ENCODE measurements at places on chromosomes 1 and 21.
A peak's percentile ranks its signal among the peaks of the same experiment; 100 is the strongest.

- DNase-seq: no peak
These were observed 3.0 kb upstream of the PGM1 start for GRCh38 chr1:63590166-63590560.

- DNase-seq: no peak
These were observed 116.9 kb upstream of the KCNK1 start for GRCh38 chr1:233496993-233497392.

DNA sequence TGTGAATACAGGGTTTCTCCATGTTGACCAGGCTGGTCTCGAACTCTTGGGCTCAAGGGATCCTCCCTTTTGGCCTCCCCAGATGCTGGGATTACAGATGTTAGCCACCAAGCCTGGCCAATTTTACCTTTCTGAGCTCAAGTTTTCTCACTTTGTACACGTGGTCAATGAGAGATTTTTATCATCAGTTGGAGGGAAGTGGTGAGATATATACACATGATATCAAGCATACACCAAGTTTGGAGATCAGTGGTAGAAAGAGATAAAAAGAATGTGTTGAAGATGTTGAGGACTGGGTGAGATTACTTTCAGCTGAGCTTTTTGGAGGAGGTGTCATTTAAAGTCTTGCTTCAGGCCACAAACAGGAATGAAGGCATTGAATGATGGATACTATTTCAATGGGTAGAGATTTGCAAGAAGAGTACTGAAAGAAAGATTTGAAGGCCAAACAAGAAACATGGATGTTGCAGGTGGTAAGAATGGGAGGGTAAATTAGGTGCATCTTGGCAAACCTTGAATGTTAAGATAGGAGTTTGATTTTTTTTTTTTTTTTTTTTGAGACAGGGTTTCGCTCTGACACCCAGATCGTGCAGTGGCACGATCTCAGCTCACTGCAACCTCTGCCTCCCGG is 3.0 kb upstream of the SESN2 start:
- no peak for DNase-seq

DNA sequence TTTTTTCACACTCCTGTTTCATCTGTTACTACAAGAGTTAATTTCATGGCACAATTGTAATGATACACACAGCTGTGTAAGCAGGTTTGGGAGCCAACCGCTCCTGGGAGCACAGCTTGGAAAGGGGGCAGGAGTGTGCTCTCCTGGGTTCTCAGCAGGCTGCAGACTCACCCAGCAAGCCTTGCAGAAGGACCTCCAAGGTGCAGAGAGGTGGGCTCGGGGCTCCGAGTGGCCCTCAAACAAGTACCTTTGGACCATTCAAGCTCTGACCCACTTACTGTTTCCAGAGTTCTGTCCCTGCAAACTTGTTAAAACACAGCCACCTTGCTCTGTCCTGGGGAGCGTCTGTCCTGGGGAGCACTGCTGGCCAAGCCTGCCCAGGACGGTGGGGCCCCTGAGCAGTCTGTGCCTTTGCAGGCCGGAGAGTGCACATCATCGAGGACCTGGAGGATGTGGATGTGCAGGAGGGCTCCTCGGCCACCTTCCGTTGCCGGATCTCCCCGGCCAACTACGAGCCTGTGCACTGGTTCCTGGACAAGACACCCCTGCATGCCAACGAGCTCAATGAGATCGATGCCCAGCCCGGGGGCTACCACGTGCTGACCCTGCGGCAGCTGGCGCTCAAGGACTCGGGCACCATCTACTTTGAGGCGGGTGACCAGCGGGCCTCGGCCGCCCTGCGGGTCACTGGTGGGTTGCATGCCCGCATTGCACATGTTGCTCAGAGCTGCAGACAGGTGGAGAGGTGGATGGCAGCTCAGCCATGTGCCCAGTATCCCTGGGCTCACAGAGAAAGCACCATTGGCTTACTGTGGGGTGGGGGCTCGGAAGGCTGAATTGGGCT is 78.0 kb downstream of the OBSCN start:
- no peak for DNase-seq

GRCh38 chr1:116906812-116907211 is 2.9 kb upstream of the PTGFRN start:
- no peak for DNase-seq

DNA sequence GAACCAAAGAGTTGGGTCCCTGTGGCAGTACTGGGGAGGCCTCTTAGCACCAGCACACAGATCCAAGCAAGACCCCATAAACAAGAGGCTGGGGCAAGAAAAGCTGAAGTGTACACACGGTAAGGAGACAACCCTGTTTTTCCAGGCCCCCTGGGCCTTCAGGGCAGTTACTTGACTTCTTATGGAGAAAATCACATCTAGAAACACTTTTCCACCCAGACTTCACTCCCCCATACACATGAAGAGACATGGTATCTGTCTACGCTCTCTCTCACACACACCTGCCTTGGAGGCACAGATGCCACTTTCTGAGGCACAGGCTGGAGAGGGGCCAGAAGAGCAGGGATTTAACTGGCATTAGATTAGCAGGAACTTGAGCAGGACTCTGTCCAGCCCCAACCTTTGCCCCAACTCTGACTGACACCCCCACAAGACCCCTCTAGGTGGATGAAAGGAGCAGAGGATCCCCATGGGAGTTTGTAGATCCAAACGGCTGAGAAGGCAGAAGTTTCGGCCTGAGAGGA is 2.2 kb downstream of the CERS2 start:
- DNase-seq: no peak

DNA sequence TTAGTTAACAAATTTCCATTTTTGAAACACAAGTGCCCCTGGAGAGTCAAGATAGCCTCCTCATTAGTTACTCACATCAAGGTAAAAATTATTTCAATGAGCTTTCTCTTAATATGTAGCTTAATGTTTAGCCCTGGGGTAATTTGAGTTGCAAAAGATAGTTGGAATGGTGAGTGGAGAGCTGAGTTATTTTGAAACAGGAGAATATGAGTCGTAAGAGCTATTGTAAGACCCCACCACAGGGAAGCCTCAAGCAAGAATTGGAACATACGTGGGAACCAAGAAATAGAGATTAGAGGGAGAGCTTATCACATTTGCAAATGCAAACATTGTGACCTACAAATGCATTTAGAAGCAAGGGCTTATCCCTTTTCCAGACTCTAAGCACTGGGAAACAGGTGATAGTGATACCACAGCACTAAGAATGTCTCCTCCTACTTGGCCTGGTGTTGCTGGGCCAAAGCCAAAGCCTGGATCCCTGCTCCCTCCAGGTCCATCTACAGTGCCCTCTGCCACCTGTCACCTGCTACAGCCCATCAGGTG is 635.1 kb downstream of the PTPRC start:
- DNase-seq: no peak

GRCh38 chr1:23473037-23473800 is 10.8 kb downstream of the ASAP3 start:
- no peak for DNase-seq

DNA sequence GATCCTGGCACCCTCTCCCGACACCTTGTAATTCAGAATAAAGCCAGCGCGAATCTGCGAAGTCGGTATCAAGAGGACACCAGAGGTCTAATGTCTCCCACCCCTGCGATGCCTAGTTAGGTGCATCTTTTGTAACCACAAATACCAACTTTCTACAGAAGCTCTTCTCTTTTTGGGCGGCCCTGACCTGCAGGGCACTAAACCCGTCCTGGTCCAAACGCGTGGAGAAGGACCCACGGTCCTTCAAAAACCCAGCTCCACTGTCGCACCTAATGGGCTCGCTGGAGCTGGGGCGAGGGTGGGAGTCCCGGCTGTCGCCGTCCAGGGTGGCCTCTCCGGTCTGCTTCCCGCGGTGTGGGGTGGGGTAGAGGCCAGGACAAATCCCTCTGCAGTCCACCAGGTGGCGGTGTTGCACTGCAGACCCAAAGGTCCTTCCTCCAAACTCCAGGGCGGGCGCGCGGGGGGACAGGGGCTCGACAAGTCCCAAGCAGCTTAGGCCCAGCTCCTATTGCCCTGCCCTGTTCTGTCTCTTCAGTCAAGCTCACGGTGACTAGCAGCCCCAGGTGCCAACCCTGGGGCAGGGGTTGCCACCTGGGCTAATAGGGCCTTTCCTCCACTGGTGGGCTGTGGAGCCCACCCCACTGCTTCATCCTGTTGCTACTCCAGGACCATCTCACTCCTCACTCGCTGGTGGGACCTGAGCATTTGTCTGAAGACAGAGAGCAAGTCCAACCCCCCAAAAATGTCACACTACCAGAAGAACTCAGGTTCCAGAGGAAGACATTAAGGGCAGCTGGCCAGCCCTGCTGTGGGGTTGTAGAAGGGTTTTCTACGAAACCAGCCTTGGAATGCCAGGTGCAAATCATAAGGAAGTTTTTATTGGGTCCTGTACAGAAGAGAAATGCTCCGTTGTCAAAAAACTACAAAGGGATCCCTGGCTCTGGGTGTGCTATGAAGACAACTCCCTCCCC is 2.8 kb downstream of the HES3 start:
- DNase-seq: no peak

DNA sequence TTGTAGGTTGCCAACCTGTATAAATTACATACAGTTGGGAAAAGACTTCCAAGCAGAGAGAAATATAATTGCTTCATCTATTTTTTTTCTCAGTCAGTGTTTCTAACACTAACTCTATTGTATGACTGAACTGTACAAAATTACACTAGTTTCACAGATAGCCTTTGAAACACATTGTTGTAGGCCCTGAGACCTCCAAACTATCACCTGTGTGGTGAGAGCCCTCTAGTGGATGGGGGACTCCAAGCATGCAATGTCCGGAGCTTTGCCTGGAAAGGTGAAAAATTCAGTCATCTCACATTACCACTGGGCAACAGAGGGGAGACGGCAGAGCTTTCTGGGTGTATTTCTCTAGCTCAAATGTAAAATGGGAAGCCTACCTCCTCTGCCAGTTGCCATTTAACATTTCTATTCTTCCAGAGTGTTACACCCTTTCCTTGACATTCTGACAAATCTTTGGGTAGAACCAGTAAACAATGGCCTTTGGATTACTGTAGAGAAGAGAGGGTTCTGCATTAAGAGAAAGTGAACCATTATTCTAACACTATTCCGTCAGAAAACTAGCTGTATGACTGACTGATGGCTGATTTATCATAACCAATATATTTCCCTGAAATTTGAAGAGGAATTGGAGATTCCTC is 212.2 kb downstream of the LYPLAL1 start:
- peak; percentile 42 for DNase-seq
